Activated effector memory CD4-positive, alpha-beta T cell treated with Interleukin-2 at 50 U/mL for 16 hours (primary cell): ENCODE measurements at places on chromosomes 3 and 15.

DNA sequence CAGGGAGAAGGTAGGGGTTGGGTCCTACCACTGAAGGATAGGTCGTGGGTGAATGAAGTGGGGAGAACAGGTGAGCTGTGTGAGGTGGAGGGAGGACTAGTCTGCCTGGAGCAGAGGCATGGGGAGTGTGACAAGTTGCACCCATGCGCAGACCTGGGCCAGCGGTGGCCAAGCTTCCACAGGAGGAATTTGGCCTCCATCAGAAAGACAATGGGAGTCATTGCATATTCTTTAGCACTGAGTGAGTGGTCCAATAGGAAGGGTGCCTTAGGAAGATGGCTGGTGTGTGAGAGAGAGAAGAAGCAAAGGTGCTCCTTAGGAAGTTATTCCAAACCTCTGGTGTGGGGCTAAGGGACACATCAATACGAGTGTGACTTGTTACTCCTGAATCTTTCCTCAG lies 191.1 kb downstream of the KCNAB1 start:
- DNase-seq, result no peak

DNA sequence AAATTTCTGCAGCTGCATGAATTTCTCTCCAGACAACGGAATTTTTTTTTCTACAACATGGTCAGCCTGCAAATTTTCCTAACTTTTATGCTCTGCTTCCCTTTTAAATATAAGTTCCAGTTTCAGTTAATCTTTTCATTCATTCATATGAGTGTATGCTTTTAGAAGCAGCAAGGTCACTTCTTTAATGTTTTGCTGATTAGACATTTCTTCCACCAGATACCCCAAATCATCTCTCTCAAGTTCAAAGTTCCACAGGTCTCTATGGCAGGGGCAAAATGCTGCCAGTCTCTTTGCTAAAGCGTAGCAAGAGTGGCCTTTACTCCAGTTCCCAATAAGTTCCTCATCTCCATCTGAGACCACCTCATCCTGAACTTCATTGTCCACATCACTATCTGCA lies 205.6 kb upstream of the GRM7 start:
- no peak for DNase-seq

DNA sequence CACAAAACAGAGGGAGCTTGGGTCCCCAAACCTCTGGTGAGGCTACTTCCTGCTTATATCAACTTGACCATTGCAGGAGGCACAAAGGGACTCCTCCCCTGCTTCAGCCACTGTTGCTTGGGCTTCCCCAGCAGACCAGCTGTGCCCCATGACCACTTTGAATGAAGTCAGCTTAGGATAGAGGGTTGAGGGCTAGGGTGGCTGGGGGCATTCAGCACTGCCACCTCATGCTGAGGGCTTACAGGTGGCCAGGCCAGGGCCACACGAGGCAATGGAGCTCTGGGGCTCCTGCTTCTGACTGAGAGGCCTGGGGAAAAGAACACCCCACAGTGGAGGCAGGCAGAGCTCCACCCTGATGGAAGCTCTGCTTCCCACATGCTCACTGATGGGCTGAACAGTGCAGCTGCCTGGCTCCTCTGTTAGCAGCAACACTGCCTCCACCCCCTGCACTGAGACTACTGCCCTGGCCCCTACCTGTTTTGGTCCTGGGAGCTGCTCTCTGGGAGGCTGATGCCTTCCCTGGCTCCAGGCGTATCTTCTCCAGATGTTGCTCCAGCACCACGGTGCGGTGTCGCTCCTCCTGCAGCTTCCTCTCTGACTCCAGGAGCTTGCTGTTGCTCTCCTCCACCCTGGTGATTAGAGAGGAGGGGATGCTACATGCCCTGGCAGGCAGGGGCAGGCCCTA lies 10.2 kb upstream of the HHATL start:
- DNase-seq, result no peak

GRCh38 chr3:50630394-50630793 lies 13.4 kb downstream of the MAPKAPK3 start:
- DNase-seq, result no peak

DNA sequence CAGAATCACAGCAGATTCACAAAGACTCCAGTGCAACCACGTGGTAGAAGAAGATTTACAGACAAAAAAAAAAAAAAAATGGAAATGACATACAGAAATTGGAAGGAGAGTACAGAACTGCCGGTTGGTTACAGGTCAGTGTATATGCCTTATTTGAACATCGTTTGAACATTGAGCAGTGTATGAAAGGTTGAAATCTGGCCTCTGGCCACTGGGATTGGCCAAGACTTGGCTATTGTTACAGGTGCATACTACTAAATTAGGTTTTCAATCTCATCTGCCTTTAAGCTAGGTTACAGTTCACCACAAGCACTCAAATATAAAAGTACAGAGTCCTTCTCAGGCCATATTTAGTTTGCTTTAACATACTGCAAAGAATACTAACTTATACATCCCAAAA lies 59.8 kb downstream of the THBS1 start:
- DNase-seq, result no peak

DNA sequence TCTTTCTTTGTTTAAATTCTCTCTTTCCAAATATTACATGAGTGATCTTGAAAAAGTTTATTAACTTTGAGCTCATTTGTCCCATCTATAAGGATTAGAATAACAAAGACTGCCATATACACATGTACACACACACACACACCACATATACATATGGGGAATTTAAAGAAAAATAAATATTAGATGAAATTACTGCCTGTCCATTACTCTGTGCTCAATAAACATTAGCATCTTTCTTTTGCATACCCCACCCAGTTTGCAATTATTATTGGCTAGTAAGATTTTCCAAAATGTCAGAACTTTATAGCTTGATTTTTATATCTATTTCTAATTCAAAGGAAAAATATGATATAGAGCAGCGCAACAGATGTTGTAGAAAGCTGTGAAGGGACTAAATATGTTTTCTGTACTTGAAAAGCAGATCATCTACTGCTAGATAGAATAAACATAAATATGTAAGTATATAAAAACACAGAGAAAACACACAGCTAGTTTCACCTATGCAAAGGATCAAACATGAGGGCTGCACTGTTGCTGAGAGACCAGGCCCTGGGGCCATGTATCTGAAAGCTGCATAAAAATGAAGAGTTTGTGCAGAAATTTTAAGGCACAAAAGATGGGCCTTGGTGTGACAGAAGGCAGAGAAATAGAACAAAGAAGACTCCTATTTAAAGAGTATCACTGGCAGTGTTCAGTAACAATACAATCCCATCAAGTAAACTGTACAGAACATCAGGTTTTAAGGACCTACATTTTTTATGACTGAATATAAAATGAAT lies 114.2 kb upstream of the NECTIN3 start:
- no peak for DNase-seq

DNA sequence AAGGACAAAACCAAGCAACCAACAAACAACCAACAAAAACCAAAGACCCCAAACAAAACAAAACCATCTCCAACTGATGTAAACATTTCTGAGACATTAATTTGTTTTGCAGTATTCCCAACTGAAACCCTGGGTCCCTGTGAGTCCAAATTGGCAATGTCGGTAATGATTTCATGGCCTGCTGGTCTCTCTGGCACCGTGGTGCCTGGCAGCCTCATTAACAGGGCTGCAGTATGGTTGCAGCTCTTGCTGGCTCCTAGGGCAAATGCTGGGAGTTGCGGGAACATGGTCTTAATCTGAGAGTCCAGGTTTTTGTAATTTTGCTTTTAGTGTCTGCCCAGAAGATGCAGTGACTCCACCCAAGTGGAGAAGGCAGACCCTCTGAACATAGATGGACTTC lies 128.3 kb downstream of the SV2B start:
- DNase-seq, result no peak

DNA sequence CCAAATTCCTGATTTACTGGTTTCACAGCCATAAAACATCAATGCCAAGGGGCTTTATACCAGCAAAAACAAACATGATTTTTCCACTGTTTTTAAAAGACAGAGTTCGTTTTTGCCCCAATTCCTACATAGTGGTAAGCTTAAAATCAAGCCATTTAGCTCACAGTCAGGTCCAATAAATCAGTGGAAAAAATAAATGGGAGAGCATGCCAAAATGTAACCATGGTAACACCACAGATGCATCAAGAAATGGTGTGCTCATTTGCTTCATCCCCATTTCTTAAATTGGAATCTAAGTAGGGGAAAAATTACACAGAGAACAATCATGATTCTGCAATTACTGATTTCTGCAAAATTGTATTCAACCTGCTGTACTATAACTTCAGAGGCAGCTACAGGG lies 418.8 kb downstream of the MAGI1 start:
- no peak for DNase-seq

- peak; percentile 65 for DNase-seq
Observed at GRCh38 chr3:48478626-48479555, 25.1 kb downstream of the SHISA5 start.

DNA sequence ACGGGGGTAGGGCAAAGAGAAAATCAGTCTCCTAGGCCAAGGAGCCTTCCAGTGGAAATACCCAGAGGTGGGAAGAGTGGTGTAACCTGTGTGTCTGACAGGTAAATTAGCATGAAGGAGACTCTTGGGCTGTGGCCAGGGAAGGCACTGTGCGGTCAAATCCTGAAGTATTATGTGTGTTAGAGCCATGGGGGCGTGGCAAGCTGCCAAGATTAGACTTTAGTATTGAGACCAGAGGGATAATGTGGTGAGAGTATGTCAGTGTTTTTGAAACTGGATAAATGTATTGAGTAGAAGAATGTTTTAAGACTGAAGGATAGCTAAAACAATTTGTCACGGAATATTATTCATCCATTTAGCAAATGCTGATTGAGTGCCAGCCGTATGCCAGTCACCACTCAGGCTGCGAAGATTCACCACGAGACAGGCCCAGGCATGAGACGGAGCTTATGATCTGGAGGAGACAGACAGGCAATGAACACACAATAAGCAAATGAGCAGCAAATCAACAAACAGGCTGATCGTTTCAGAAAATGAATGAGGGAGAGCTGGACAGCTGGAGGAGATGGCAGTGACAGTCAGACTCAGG lies 445.9 kb downstream of the MCTP2 start:
- DNase-seq, result no peak

DNA sequence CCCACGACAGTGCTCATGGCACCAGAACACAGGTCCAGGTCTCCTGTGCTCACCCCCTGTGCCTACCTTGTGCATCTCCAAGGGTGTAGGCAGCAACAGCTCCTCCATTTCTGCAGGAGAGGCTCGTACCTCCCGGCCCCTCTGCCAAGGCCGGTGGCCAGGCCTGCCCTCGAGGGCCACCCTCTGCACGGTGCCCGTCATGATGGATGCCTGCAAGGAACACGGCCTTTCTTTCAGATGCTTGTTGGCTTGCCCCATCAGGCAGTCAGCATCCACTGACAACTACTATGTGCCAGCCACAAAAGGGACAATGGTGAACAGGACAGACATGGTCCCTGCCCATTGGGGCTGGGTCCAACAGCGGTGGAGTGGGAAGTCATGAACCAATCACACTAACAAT lies 43.8 kb downstream of the GRIP2 start:
- no peak for DNase-seq

GRCh38 chr15:65918357-65918920 lies 49.1 kb downstream of the RAB11A start:
- no peak for DNase-seq

DNA sequence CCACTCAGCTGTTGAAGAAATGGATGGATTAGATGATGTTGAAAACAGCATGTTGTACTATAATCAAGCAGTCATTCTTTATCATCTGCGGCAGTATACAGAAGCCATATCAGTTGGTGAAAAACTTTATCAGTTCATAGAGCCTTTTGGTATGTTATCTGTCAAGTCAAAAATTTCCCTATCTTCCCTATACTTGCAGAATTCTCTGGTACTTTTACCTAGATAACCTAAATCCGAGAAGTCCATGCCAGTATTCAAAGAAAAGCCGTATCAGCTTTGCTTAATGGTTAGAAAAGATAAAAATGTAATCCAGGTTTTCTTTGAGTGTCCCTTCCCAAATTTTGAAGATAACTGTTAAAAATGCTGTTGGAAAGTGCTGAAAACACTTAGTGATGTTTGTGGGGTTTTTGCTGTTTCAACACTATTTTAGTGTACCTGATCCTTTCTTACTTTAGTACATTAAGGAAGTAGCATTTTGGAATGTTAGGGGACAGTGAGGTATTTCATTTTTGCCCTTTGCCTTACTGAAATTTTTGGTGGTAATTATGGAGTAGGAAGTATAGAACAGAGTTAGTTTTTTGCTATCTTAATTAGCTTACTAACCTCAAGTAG lies 23.8 kb downstream of the CNOT10 start:
- no peak for DNase-seq

GRCh38 chr3:49813497-49814174 lies at the start of gene UBA7:
Gene UBA7, minus strand, starts transcription at chr3:49813953. Its CDS starts 166 bp downstream, at chr3:49813787.
- DNase-seq, result peak; percentile 24

DNA sequence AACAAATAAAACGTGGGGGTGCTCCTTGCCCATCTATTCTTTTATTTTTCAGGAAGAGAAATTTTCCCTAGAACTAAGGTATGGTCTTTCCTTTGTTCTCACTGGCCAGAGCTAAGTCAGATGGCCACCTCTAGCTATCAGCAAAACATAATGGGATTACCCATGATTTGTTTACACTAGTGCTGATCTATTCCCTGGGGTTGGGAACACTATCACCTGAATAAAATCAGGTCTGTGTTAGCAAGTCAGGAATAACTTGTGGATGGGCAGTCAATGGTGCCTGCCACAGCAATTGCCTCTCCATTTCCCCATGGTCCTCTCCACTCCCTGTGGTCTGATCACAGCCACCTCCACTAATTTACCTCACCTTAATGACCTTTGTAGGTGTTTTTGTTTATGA lies 181.7 kb upstream of the CADPS start:
- DNase-seq, result no peak
